ENCODE measurements at places on chromosomes 1 and 21.

GRCh38 chr1:7596126-7596965 is 174.8 kb upstream of the VAMP3 start:
- DNase-seq = no peak

DNA sequence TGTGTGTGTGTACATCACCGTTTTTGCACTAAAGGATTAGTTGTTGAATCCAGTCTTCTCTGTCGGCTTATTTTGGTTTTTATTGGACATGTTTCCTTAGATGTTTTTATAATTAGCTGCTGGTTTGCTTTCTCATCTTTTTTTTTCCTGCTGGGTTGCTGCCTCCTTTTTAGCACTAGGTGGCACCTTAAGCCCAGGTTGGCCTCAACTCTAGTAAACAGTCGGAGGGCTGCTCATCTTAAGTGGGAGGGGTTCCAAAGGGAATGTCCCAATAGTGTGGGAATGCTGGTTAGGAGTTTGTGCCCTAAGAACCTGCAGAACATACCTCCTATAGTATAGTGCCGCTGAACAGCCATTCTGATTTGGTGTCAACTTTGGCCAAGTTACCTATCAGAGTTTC is 570.1 kb upstream of the CXADR start:
- DNase-seq = no peak

GRCh38 chr1:231335663-231336602 is 1.7 kb downstream of the EXOC8 start:
- DNase-seq = no peak

DNA sequence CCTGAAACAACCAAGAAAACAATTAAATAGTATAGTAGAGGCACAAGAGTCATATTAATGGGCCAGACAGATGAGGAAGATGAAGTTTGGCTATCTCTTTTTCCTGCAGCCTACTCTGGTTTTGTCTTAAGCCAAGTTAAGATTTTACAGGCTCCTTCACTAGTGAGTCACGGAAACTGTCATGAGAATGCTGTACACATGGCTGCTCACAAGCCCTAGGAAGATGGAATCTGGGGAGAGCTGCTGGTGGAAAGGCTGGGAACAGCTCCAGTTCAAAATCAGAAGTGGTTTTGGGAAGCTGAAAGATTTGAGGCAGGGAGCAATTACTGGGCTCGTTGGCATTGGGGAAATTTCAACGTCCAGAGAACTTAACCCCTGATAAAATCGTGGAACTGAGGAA is 46.4 kb upstream of the S1PR1 start:
- DNase-seq = no peak

DNA sequence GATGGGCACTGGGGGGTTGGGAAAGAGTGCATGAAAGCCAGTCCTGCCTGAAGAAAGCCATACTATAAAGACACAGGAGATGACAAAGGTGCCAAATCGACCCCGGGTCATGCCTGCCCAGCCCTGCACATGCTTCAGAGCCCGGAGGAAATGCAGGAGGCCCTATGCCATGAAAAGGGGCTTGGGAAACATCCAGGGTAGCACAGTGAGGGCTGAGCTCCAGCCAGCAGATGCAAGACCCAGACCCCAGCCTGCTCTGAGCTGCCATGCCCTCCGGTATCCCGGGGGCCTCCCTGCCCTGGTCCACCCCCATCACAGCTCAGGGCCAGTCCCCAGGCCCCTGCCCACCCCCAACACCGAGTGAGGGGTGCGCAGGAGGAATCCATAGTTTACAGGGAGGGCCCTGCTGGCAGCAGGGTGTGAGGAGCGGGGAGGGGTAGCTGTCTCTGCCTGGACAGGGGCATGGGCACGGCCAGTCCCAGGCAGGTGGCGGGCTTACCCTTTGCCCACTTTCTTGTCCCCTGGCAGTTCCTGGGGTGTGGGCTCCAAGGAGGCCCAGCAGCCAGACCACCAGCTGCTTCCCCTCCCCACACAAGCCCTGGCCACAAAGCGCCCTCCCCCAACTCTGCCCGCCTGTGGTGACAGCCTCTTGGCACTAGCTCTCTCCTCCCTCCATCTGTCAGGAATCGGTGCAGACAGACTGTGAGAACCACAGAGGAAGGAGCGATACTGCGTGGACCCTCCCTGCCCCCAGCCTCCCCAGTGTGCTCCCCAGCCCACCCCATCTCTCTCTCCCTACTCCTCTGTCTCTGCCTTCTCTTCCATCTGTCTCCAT is 16.8 kb downstream of the LRP8 start:
- no peak for DNase-seq

DNA sequence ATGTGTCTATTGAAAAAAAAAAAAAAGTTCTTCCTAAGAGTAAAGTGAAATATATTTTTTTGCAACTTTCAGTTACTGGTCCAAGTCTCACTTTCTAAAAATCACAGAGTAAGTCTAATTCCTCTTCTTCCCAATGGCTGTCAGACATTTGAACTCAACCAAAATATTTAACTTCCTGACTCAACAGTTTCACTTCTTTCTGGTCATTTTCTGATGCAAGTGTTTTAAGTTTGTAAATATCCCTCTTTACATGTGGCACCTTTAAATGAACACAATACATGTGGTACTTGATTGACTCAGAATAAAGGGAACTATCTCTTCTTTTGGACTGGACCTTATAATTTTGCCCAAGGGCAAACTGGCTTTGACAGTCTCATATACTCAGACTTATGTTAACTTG is 76.7 kb downstream of the ASH1L start:
- DNase-seq = no peak

GRCh38 chr1:116806671-116807070 is 52.4 kb downstream of the CD2 start:
- no peak for DNase-seq

DNA sequence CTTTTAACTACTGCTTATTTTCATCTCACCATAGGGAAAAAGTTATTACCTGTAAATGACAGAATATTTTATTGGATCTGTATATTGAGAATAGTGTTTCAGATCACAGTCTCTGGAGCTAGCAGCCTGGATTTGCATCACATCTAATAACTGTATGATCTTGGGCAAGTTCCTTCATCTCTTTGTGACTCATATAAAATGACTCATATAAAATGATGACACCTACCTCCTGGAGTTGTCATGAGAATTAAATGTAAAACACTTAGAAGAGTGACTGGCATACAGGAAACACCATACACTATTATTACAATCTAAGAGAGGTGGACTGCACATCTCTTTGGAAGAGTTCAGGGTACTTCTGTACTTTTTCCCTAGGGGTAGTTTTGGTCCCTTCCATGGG is 421.3 kb downstream of the NEGR1 start:
- DNase-seq = no peak

GRCh38 chr1:34113362-34113761 is 51.7 kb downstream of the CSMD2 start:
- DNase-seq = no peak

GRCh38 chr21:41220208-41220733 is 52.3 kb downstream of the BACE2 start:
- DNase-seq = no peak

- no peak for DNase-seq
Measured at GRCh38 chr21:45902292-45902995, 79.1 kb upstream of the COL6A1 start.

DNA sequence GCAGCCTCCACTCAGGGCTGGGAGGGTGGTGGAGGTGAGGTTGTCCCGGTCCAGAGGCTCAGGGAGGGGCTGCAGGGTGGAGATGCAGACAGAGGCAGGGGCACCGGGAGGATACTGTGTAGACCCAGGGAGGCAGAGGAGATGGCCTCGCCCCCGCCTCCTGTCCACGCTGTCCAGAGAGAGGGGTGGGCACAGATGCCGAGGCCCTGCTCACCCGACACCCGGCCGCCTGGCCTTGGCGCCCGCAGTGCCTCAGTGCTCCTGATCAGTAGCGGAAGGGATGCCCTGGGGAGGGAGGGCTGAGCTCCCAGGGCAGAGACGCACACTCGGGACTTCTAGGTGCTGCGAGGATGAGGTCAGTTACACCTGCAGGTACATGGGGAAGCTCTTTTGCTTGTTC is 102.7 kb upstream of the TTC34 start:
- DNase-seq = no peak

DNA sequence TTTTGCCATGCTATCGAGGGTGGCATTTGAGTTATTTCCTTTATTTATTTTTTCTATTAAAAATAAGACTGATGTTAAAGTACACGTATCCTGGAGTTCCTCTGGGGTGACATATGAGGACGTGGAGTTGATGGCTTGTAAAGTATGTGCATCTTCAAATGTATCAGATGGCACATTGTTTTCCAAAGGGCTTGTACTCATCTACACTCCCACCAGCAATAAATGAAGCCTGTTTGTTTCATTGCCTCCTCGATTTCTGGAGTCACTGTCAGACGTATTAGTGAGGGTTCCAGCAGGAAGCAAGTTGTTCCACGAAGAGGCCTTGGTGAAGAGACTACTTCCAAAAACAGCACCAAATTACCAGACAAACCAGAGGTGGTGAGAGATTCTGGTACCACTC is 423.9 kb downstream of the NPHP4 start:
- no peak for DNase-seq

DNA sequence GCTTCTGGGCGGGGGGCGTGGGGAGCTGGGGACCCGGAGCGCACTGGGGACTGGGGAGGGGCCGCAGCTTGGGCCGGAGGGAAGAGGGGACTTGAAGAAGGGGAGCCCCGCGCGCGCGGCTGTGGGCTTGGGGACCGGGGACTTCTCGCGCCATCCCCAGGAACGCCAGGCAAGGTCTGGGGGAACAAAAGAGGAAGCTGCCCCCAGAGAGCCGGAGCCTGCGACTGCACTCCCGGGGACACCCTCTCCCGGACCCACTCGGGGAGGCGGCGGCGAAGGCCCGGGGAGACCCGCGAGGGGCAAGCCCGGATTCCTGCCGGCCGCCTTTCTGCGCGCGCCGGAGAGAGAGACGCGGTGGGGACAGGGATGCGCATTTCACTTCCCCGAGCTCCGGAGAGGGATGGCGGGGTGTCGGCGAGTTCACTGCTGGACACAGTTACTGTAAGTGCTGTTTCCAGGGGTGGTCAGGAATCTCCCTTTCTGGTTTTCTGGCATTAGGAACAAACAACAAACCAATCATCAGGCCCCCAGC is 732 bp downstream of the ABCG1 start:
- DNase-seq = no peak

- DNase-seq = no peak
Measured at GRCh38 chr1:212341090-212341489, 55.9 kb downstream of the PPP2R5A start.

Data from NCI-H1105 (cell line).